ENCODE measurements at places on chromosomes 12 and 14.

GRCh38 chr14:85702191-85702590 is 172.2 kb downstream of the FLRT2 start:
- no peaks in the 10 kb centered on the region for H3K36me3 ChIP-seq
- H3K27ac ChIP-seq = no peak overlapping the region
- H3K27me3 ChIP-seq = no peaks in the 10 kb centered on the region
- DNase-seq = no peak
- no peak overlapping the region for H3K4me3 ChIP-seq

GRCh38 chr14:65846196-65846868 is 433.8 kb downstream of the FUT8 start:
- no peak for DNase-seq
- H3K27ac ChIP-seq = no peak overlapping the region
- no peaks in the 10 kb centered on the region for H3K27me3 ChIP-seq
- H3K4me3 ChIP-seq = no peak overlapping the region

GRCh38 chr12:64083285-64084210 is 138.5 kb downstream of the KICS2 start:
- peaks cover 45% of the 10 kb centered on the region for H3K4me1 ChIP-seq
- H3K4me3 ChIP-seq = no peak overlapping the region
- no peak for DNase-seq
- no peaks in the 10 kb centered on the region for H3K27me3 ChIP-seq
- H3K36me3 ChIP-seq = peaks cover 42% of the 10 kb centered on the region
- H3K27ac ChIP-seq = no peak overlapping the region

GRCh38 chr14:75460394-75460793 is 32.6 kb downstream of the JDP2 start:
- peaks cover 72% of the 10 kb centered on the region for H3K4me1 ChIP-seq
- peak; percentile 98 for DNase-seq
- peaks cover 36% of the 10 kb centered on the region for H3K36me3 ChIP-seq

GRCh38 chr14:81385419-81385818 is 14.7 kb downstream of the STON2 start:
- H3K4me3 ChIP-seq = no peak overlapping the region
- DNase-seq = no peak
- H3K27ac ChIP-seq = peak overlapping the region; percentile 60
- peaks cover 15% of the 10 kb centered on the region for H3K4me1 ChIP-seq
- H3K36me3 ChIP-seq = no peaks in the 10 kb centered on the region
- no peaks in the 10 kb centered on the region for H3K27me3 ChIP-seq

GRCh38 chr14:63200767-63201166 is 3.5 kb upstream of the RHOJ start:
- H3K27ac ChIP-seq = no peak overlapping the region
- H3K27me3 ChIP-seq = no peaks in the 10 kb centered on the region
- no peaks in the 10 kb centered on the region for H3K4me1 ChIP-seq

DNA sequence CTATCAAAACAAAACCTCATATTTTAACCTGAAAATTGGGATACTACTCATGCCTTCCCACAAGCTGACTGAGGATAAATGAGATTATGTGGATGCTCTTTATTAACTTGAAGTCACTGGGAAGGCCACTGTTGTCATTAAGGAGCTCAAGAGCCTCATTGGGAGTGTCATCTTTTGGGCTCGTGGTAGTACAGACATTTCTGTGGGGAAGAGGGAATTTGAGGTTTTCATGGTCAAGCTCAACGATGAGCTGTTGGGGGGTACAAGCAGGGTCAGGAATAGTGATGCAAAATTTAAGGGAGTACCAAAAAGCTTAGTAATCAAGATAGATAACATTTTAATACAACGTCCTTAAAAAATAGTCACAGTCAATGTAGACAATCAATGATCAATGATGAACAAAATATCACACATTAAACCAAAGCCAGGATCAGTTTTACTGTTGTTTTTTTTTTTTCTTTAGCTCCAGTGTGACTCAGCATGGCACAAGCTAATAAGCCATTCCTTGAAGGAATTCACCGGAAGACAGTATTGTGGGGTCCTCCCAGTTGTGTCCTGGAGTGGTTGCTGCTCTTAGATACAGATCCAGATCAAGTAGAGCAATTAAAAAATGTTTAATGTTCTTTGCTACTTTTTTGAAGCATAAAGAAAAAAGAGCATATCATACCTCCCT is 130.9 kb downstream of the C12orf75 start:
- H3K4me3 ChIP-seq = no peak overlapping the region
- no peaks in the 10 kb centered on the region for H3K36me3 ChIP-seq

- no peak for DNase-seq
- no peak overlapping the region for H3K27ac ChIP-seq
- no peak overlapping the region for H3K4me3 ChIP-seq
- H3K36me3 ChIP-seq = no peaks in the 10 kb centered on the region
- peaks cover 43% of the 10 kb centered on the region for H3K4me1 ChIP-seq
- no peaks in the 10 kb centered on the region for H3K27me3 ChIP-seq
Observed at GRCh38 chr12:11727133-11727664, 77.7 kb downstream of the ETV6 start.

DNA sequence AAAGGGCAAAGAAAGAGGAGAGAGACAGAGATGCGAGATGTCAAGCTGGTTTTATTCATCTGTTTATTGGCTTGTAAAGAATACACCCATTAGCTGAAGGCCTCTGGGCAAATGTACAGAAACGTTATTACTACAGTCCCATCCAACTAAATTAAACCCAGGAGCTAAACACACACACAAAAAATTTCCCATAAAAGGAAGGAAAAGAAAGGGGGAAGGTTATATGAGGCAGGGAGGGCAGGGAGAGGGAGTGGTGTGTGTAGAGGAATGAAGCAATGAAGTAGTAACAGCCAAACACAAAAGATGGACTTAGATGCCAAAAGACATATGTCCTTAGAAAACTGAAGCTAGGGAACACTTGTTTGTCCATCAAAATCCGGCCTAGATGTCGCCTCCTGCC is 3.1 kb upstream of the MFAP5 start:
- no peak overlapping the region for H3K4me3 ChIP-seq
- no peaks in the 10 kb centered on the region for H3K4me1 ChIP-seq
- H3K27me3 ChIP-seq = peaks cover 4% of the 10 kb centered on the region
- no peaks in the 10 kb centered on the region for H3K36me3 ChIP-seq
- DNase-seq = no peak

- H3K27ac ChIP-seq = no peak overlapping the region
- no peak overlapping the region for H3K4me3 ChIP-seq
- no peak for DNase-seq
- no peaks in the 10 kb centered on the region for H3K36me3 ChIP-seq
Observed at GRCh38 chr12:126558810-126559209, 1493.6 kb downstream of the AACS start.

DNA sequence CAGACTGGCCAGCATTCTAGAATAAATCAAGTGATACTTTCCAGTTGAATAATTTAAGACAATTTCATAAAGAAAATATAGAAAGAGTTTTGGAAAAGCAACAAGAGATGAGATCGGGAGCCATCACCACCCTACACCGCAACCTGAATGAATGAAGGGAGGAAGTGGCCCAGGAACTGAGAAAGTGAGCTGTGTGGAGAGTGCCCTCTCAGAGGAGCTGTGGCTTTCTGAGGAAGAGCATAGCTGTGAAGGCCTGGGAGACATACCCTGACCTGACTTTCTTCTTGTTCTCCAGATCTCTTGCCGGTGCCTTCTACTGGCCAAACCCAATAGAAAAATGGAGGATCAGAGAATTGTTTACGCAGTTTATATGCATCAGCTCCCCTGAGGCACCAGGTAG is 79.3 kb upstream of the TSPAN8 start:
- no peaks in the 10 kb centered on the region for H3K27me3 ChIP-seq
- H3K4me3 ChIP-seq = no peak overlapping the region
- no peak overlapping the region for H3K27ac ChIP-seq
- DNase-seq = no peak
- no peaks in the 10 kb centered on the region for H3K4me1 ChIP-seq

DNA sequence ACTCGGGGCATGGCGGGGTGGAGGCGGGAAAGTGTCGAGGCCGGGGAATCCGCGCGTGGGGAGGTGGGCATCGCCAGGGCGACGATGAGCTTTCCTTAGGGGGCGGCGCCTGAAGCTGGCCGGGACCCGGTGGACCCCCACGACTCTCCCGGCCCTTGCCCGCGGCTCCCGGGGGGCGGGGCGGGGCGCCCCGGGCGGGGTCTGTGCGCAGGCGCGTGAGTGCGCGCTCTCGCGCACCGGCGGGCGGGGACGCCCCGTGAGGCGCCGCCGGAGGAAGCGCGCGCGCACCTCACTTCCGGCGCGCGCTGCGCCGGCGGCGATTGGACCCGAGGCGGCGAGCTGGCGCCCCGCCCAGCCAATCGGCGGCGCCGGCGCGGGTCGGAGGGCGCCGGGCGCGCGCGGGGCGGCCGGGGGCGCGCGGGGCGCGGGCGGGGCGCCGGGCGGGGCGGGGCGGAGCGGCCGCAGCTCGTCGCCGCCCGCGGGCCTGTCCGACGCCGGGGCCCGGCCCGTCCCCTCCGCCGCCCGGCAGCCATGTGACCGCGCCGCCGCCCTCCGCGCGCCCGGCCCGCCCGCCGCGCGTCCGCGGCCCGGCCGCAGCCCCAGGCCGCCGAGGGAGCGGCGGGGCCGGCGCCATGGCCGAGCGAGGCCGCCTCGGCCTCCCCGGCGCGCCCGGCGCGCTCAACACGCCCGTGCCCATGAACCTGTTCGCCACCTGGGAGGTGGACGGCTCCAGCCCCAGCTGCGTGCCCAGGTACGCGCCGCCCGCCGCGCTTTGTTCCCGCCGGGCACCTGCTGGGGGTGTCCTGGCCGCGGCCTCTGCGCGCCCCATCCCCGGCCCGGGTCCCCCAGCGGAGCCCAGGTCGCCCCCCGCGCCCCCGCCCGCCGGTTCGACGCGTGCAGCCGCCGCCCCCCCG is at the start of gene PACS2:
Gene PACS2, plus strand, starts transcription at position 462 of the 914 bp plus-strand sequence. Its CDS starts 171 bp downstream, at position 633.
- peaks cover 14% of the 10 kb centered on the region for H3K4me1 ChIP-seq
- peak; percentile 66 for DNase-seq
- H3K4me3 ChIP-seq = peak within 1 kb of the TSS; percentile 98
- H3K27ac ChIP-seq = no peak within 1 kb of the TSS
- no peaks in the 10 kb centered on the region for H3K36me3 ChIP-seq

DNA sequence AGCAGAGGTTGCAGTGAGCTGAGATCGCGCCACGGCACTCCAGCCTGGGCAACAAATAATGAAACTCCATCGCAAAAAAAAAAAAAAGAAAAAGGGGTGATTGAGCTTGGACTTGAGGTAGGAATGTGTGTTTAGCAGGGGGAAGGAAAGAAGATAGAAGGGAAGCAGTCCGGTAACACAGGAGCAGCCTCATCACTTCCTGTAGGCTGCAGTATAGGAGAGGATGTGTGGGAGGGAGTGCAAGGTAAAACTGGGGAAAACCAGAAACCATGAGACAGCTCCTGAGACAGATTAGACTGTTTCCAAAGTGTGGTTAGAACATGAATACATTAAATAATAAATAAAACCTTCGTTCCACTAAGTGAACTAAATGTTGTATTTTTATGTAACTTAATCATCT is 49.2 kb downstream of the FGD4 start:
- H3K36me3 ChIP-seq = no peaks in the 10 kb centered on the region
- H3K27ac ChIP-seq = no peak overlapping the region
- no peaks in the 10 kb centered on the region for H3K27me3 ChIP-seq
- DNase-seq = no peak
- H3K4me1 ChIP-seq = peaks cover 45% of the 10 kb centered on the region

GRCh38 chr14:26078561-26078960 is 519.3 kb downstream of the NOVA1 start:
- no peak overlapping the region for H3K4me3 ChIP-seq
- H3K27ac ChIP-seq = no peak overlapping the region
- no peaks in the 10 kb centered on the region for H3K27me3 ChIP-seq
- no peak for DNase-seq

- H3K27ac ChIP-seq = no peak overlapping the region
- H3K27me3 ChIP-seq = no peaks in the 10 kb centered on the region
- no peak for DNase-seq
Observed at GRCh38 chr12:79857675-79858074, 77.2 kb downstream of the PPP1R12A start.

GRCh38 chr12:123367511-123367910 is 2.9 kb upstream of the SBNO1 start:
- H3K4me1 ChIP-seq = peaks cover 14% of the 10 kb centered on the region
- H3K36me3 ChIP-seq = no peaks in the 10 kb centered on the region
- H3K27ac ChIP-seq = no peak overlapping the region
- H3K27me3 ChIP-seq = no peaks in the 10 kb centered on the region

- no peaks in the 10 kb centered on the region for H3K27me3 ChIP-seq
- H3K4me3 ChIP-seq = no peak overlapping the region
- no peaks in the 10 kb centered on the region for H3K36me3 ChIP-seq
- DNase-seq = no peak
- no peak overlapping the region for H3K27ac ChIP-seq
Observed at GRCh38 chr14:64580467-64580866, 30.7 kb downstream of the PPP1R36 start.

DNA sequence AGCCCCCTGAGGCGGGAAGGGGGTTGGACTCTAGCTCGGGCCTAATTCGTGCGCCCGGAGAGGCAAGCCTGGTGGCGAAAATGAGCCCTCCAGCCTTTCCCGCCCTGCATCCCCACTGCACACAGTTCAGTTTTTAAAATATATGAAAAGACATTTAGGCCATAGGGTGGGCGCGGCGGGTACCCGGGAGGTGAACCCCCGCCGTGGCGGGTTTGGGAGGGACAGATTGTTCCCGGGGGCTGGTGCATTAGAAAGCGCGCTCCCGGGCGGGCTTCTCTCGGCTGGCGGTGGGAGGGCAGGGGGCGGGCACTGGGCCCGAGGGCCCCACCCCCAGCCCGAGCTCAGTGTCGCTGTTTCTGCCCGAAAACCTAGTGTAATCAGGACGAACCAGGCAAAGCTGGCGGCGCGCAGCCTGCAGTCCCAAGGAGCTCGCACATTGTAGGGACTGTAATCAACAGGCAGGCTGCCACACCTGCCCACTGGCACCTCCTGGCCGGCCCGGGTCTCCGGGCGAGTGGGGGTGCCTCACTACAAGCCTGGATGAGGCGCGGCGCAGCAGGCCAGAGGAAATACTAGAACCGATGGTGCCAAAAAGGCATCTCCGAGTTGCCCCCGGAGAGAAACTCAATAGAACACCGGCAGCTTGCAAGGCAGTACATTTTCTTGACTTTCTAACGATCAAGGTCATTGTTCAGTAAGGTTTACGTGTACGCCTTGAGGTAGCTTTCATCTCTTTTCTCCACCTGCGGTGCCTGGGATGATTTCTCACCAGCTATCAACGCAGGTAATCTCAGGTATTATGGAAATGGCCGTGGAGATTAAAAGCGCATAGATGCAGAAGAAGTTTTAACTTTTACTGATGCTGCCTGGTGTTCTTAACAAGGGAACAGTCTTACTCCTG is 764 bp upstream of the SPTB start:
- no peak overlapping the region for H3K27ac ChIP-seq
- DNase-seq = peak; percentile 67
- peaks cover 4% of the 10 kb centered on the region for H3K4me1 ChIP-seq

- peak; percentile 53 for DNase-seq
- H3K4me1 ChIP-seq = no peaks in the 10 kb centered on the region
- H3K27ac ChIP-seq = no peak overlapping the region
- H3K36me3 ChIP-seq = no peaks in the 10 kb centered on the region
- no peak overlapping the region for H3K4me3 ChIP-seq
- no peaks in the 10 kb centered on the region for H3K27me3 ChIP-seq
Observed at GRCh38 chr12:21169878-21170472, 39.0 kb downstream of the SLCO1B1 start.

- H3K4me3 ChIP-seq = no peak overlapping the region
- no peaks in the 10 kb centered on the region for H3K4me1 ChIP-seq
- H3K36me3 ChIP-seq = no peaks in the 10 kb centered on the region
- no peaks in the 10 kb centered on the region for H3K27me3 ChIP-seq
Observed at GRCh38 chr12:88230271-88230670, 88.2 kb downstream of the TMTC3 start.

- H3K4me1 ChIP-seq = no peaks in the 10 kb centered on the region
- no peaks in the 10 kb centered on the region for H3K36me3 ChIP-seq
- no peak for DNase-seq
- H3K4me3 ChIP-seq = no peak overlapping the region
- H3K27me3 ChIP-seq = peaks cover 88% of the 10 kb centered on the region
- H3K27ac ChIP-seq = no peak overlapping the region
Observed at GRCh38 chr12:123900871-123901376, 71.7 kb downstream of the CCDC92 start.

All from PC-9 (cell line).